ENCODE measurements at places on chromosomes 7 and 10.

GRCh38 chr7:150952331-150953050 is 25.6 kb downstream of the KCNH2 start:
- no peak for DNase-seq

DNA sequence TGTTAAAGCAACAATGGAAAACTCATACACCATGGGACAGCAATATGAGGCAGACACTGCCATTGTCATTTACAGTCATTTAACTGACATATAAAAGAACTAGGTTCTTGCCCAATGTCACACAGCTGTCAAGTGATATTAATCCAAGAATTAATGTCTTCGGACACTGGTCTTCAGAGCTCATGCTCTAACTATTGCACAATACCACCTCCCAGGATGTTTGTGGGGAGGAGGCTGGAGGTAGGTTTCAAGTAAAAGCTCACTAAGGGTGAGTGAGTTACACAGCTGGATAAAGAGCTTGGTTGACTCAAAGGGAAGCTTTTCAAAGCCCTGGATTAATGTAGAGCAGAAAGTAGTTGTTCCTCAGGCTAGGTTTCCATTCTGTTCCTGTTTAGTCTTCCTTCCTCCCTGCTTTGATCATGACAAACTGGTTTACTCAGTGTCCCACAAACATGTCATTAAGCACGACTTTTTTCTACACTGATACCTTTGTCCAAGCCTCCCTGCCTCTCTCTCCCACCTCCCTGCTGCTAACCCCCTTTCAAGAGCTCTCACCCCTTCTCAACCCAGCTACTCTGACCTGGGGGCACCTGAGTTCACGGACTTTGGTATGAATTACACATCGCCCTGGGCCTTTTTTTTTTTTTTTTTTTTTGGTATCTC is 987 bp upstream of the EXOC6 start:
- no peak for DNase-seq

DNA sequence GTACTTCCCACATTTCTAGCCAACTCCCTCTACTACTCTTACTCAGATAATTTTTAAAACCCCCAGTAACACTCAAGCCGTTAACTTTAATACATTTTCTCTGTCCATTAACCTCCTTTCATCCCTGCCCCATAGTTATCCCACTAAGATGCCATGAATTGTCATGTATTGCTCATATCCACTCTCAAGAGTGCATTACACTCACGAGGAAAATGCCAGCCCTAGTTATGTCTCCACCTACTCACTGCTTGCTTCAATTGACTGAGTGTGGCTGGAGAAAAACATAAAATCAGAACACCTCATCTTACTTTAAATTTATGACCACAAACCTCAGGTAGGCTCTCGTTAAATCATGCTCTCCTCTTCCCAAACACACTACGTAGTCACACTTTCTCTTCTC is 324.1 kb upstream of the NPSR1 start:
- no peak for DNase-seq

- DNase-seq, result no peak
These were observed 331.6 kb upstream of the HPS1 start for GRCh38 chr10:98778277-98778759.

Data from NCI-H446 (cell line).